CD8-positive, alpha-beta T cell (primary cell): ENCODE measurements at places on chromosomes 1 and 21. TPM values are rescaled to one million over a fixed set of nuclear protein-coding genes. Genes with fewer than 3 reads are reported as not detected.

Gene MAGI3
- 3.2 TPM for total RNA-seq

Gene INSRR
- total RNA-seq = 0.08 TPM

Gene HES4
- 26.0 TPM for total RNA-seq

Gene CFAP74
- not detected for total RNA-seq

Gene FOXE3
- not detected for total RNA-seq

Gene KCND3
- not detected for total RNA-seq

Gene OR2T33
- not detected for total RNA-seq

Gene AJAP1
- 3.5 TPM for total RNA-seq

Gene MCM3AP
- 90.1 TPM for total RNA-seq

Gene GPR25
- total RNA-seq = 1.7 TPM

Gene KIF14
- total RNA-seq = 0.05 TPM
